Hematopoietic multipotent progenitor cell treated with erythropoietin and hydrocortisone succinate and interleukin-3 and kit ligand, for 15 days (in vitro differentiated cells): ENCODE measurements at places on chromosomes 6 and 20.

- DNase-seq, result no peak
These were observed 159.8 kb upstream of the SYNDIG1 start for GRCh38 chr20:24309596-24309995.

DNA sequence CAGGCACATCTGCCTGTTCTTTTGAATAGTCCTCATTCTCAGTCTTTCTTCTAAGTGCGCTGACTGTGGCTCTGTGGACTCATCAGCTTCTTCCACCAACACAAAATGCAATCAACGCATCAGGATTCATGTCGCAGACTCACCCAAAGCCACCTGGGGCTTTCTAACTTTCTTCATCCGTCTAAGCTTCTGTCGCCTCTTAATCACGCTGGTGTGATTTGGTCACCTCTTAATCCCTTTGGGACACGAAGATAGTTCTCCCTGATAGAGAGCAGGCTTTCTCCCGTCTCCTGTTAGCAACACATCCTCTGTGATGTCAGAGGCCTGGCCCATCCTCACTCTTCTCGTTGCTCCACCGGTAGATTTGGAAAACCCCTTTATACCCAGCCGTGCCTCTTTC lies 78.0 kb upstream of the FOXQ1 start:
- DNase-seq, result no peak

- no peak for DNase-seq
These were observed 466.3 kb upstream of the PLCB4 start for GRCh38 chr20:8602389-8603116.

- no peak for DNase-seq
These were observed 18.9 kb upstream of the HLA-DOA start for GRCh38 chr6:33028220-33028849.

DNA sequence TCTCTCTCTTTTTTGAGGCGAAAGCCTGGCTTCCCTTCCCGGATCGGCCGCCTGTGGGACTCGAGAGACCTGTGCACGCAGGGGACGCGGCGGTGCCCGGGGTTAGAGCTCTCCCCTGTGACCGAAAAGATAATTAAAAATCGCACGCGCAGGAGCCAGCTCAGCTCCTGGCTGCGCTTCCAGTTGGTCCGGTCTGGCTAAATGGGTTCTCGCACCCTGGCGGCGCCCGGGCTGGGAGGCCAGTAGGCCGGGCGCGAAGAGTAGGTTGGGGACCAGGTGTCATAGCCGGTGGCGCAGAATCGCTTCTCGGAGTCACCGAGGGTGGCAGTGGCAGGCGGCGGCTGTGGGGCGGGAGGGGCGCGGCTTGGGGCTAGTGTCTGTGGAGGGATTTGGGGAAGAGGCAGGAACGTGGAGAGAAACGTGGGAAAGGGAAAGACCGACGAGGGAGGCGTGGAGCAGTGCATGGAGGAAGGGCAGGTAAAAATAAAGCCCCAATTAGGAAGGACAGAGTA lies 41.9 kb upstream of the SUPT3H start:
- no peak for DNase-seq

DNA sequence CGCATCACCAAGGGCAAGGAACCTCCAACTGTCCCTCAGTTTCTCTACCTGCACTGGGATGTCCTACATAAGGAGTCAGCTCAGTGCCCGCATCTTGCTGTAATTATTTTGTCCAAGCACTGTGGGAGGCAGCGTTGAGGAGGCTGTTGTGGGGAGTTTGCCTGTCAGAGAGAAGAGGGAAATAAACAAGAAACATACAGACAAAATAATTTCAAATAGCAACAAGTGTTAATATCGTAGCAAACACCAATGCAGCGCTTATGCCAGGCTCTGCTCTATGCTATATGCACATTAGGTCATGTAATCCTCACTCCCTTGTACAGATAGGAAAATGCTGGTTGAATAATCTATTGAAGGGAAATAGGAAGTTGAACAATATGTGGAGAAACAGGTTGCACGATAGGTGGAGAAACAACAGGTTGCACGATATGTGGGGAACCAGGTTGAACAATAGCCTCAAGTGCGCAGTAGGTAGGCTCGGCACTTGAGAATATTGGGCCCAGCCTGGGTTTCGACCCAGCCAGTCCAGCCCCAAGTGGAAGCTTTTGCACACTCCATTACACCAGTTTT lies 91.2 kb upstream of the SIRPA start:
- DNase-seq, result no peak

DNA sequence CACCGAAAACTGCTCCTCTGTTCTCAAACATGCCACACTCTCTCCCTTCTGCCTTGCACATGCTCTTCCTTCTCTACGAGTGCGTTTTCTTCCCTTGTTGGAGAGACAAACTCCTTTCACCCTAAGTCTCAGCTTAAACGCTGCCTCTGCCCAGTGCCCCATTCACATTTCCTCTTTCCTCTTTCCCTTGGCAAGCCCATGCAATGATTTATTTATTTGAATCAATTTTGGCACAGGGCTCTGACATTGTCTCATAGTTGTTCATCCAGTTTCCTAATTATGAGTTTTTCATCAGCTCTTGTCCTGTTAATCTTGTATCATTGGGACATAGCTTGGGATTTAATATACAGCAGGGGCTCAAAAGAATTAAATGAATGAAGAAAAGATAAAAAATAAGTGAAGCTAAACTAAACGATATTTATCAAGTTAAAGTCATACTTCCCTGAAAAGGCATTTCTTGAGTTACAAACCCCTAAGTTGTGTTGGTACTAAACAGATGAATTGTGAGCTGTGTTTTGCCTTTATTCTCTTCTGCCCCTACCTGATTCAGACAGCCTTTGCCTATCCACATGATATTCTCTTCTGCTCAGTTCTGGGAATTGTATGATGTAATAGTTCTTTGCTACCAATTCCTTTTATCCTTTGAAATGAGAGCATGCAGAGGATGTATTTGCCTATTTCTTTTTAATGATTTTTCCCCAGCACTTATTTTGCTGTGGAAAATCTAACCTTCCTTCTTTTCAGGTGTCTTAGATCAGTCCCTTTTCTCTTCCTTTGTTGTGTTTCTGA lies 704.4 kb downstream of the UTRN start:
- DNase-seq, result no peak

GRCh38 chr6:34486106-34486740 lies 20.3 kb downstream of the PACSIN1 start:
- no peak for DNase-seq

GRCh38 chr6:157267654-157268053 lies 55.7 kb downstream of the TMEM242 start:
- no peak for DNase-seq
